ENCODE measurements at places on chromosomes 13 and 19.

- DNase-seq: no peak
Measured at GRCh38 chr13:31207661-31208552, 8.1 kb downstream of the B3GLCT start.

GRCh38 chr13:42795666-42796065 is 14.3 kb downstream of the FAM216B start:
- DNase-seq: no peak

DNA sequence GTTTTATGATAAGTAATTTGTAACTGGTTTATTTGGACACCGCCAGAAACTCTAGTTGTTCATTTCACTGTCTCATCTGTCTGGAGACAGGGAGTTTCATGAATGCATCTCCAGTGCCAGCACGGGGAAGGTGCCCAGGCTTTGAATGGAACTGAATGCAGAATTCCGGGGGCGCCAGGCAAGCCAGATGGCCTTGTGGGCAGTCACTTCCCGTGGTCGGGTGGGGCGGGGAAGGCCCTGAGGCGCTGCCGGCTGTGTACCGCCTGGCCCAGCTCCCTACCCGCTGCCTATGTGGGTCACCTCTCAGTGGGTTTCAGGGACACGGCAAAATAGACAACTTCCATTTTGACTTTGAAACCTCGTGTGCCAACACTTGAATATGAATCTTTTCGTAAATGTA is 28.8 kb upstream of the MCF2L start:
- DNase-seq: no peak

GRCh38 chr13:70668983-70669382 is 560.7 kb upstream of the KLHL1 start:
- no peak for DNase-seq

GRCh38 chr19:6078068-6078467 is 32.2 kb downstream of the RFX2 start:
- no peak for DNase-seq

DNA sequence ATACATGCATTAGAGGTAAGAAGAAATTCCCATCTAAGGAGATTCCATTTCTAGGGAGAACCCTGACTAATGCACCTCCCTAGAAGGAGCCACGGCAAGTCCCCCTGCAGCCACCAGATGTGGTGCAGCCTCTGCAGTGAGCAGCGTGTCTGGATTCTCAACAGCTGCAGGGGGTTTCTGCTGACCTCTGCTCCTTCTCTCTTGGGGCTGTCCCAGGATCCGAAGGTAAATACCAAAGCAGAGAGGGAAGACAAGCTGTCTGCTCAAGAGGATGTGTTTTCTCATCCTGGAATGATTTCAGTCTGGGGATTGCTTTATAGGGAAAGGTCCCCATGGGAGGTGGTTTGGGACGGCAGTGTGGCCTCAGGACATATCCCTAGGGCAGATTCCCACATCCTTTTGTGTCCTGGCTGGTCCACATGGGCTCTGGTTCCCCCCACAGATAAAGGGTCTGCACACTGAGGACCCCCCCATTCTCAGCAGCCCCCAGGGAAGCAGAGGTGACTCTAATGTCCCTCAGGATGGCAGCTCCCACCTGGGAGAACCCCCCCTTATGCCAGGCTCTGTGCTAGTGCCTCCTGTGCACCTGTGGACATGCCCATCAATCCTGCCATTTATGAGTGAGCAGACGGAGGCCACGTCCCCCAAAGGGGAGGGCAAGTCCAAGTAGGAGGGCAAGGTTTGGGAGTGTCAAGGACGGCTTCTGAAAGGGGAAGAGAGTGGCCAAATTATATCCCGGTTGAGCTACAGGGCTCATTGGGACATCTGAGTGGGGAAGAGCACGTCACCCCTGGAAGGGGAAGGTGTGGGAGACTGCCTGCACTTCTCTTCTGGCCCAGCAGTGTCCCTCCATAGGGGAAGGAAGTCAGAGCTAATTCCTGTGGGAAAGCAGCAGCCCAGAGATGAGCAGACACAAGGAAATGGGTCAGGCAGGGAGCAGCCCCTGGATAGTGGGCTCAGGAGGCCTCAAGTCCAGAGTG is 10.2 kb upstream of the OR10H5 start:
- DNase-seq: no peak

GRCh38 chr13:79442706-79443105 is 36.7 kb upstream of the RBM26 start:
- DNase-seq: no peak

- DNase-seq: no peak
Measured at GRCh38 chr13:29577136-29578051, 18.1 kb downstream of the SLC7A1 start.

- no peak for DNase-seq
Measured at GRCh38 chr19:7373862-7374261, 25.1 kb downstream of the ARHGEF18 start.

- no peak for DNase-seq
Measured at GRCh38 chr13:111178402-111178801, 63.3 kb downstream of the ARHGEF7 start.

GRCh38 chr13:95275322-95276036 is 25.8 kb downstream of the ABCC4 start:
- no peak for DNase-seq

DNA sequence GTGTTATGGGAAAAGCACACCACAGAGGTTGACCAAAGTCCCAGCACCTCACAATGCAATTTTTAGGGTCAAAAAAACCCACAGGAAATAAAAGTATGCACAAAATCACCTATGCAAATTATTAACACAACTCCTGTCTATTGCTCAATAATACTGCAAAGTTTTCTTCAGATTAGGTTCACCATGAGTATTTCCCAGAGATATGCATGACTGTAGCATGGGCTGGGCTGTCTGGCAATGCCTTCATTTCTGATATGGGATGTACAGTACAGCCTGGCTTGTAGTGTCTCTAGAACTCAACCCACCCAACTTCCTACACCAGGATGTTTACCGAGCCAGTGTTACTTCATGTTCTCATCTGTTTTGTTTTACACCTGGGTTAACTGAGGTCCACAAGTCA is 698.7 kb upstream of the ARGLU1 start:
- DNase-seq: no peak

DNA sequence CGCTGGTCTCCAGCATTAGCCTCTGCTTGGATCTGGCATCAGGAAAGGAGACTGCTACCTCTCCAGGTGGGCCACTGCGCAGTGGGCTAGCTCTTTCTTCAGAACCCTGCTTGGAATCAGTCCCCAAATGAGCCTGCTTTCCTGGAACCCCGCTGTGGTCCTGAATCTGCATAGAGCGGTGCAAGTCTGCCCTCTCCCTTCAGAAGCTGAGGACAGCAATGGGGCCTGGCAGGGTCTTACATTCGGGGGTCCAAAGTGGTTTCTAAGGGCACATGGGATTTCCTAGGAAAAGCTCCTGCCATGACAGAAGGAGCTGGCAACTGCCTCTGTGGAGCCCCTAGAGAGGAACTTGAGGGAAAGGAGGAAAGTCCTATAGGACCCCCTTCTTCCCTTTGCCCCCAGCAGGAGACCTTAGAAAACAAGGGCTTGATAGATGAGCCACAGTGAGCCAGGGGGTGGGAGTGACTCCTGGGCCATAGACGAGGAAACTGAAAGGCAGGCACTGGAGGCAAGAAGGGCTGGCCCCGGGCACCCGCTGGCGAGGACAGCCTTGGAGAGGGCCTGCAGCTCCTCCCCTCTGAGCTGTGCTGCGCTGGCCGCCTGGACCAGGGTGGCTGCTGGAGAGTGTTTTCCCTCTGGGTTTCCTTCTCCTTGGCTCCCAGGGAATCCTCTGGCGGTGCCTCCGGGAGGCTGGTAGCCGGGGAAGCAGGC is 1.4 kb upstream of the VSTM2B start:
- DNase-seq: no peak

GRCh38 chr19:13629687-13630357 is 123.5 kb upstream of the CACNA1A start:
- DNase-seq: no peak

DNA sequence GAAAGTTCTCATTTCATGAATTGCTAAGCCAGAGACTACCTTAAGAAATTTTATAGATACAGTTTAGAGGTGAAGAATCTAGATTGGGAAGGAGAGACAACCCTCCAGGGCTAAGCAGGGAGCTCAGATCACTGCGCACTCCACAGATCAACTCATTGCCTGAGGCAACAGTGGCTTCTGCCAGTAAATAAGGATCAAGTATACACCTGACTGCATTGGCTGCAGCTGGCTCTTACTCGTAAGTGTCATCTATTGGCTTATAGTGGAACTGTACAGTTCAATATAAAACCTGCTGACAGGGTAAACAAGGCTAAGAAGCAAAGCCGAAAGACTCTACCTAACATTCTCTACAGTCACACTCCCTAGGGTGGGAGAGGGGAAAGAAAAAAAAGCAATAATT is 18.0 kb upstream of the C1QTNF9B start:
- no peak for DNase-seq

GRCh38 chr13:29434217-29434945 is 161.1 kb downstream of the SLC7A1 start:
- no peak for DNase-seq

DNA sequence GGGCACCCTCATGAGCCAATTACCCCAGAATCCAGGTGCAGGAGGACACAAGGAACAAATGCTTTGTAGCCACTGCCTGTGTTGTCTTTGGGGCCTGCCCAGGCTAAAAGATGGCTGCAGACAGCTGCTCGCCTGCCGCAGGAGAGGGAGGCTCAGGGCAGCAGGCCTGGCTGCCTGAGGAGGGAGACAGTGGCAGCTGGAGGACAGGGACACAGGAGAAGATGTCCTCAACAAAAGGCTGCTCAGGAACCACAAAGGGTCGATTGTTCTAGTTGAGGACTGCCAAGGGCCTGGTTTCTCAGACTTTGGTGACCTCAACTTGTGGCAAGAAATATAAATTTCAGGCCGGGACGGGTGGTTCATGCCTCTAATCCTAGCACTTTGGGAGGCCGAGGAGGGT is 7.6 kb downstream of the SIRT2 start:
- DNase-seq: no peak

DNA sequence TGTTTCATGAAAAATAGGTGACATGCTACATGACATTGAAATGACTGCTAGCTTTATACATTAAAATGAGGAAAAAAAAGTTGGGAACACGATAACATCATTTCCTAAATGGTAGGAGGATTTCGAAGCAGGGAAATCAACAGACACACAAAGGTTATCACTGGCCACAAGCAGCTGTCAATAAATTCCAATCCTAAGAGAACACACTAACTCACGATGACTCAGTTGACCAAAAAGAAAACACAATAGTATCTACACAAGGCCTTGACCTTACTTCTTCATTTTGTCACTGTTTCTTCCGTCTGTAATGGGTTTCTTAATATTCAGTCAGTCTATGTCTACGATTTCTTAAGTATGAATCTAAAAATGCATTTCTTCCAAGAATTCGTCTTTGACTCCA is 36.5 kb downstream of the STARD13 start:
- DNase-seq: no peak

GRCh38 chr13:81762449-81762848 is 1421.5 kb upstream of the SPRY2 start:
- no peak for DNase-seq

DNA sequence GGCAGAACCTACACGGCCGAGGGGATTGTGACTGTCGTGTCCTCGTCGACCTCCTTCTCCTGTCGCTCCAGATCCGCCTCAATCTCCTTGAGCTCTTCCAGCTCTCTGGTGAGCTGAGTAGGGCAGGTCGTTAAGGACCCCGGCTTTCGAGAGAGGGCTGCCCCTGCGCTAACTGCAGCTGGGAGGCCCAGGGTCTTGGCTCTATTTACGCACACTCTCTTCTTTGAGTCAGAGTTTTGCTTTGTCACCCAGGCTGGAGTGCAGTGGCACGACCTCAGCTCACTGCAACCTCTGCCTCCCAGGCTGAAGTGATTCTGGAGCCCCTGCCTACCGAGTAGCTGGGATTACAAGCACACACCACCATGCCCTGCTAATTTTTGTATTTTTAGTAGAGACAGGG is 7.6 kb downstream of the SPC24 start:
- no peak for DNase-seq

GRCh38 chr13:35714121-35714520 is 237.6 kb upstream of the MAB21L1 start:
- no peak for DNase-seq

DNA sequence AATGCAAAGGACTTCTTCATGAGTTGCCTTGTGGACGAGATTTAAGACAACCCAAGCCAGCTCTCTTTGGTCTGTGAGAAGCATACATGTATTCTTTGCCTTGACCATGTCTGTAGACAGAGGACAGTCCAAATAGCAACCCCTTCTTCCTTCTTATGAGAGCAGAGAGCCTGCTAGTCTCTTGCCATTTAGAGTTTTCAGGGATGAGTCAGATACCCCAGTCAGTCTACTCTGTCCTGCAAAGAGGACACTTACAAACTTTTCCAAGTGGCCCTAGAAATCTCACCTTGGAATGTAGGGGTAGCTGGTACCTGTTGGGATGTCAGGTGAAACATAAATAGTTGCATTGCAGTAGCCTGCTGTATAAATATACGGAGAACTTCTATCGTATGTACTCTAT is 36.7 kb downstream of the DNAJC3 start:
- no peak for DNase-seq

DNA sequence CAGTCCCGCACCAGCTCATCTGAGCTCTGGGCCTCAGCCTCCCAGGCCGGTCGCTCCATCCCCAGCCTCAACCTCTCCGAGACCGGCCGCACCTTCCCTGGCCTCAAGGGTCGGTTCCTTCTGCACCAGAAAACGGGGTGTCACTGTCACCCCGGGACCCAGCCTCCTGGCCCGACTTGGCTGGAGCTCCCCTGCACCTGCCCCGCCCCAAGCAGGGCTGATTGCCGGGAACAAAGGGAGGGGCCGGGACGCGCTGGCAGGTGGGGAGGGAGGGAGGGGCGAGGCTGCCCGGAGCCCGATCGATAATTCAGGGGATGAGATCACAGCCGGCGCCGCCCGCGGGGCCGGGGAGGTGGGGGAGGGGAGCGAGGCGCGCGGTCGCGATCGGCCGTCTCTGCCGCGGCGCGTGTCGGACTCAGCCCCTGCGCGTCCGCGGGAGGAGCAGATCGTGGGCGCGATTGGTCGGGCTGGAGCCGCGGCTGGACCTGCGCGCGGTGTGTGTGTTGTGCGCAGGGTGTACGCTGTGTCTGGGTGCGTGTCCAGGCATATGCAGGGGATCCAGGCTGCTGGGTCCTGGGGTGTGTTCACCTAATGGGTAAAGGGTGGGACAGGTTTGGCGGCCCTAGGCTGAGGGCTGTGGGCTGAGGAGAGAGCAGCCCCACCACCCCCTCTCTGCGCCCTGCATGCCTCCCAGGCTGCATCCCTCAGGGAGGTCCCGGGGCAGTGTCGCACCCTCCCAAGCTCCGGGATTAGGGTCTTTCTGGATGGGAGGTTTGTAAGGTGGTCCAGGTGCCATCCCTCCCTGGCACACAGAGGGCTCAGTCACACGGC is 1.1 kb upstream of the SHC2 start:
- no peak for DNase-seq

- no peak for DNase-seq
Measured at GRCh38 chr13:44212633-44213396, 160.8 kb upstream of the SERP2 start.

DNA sequence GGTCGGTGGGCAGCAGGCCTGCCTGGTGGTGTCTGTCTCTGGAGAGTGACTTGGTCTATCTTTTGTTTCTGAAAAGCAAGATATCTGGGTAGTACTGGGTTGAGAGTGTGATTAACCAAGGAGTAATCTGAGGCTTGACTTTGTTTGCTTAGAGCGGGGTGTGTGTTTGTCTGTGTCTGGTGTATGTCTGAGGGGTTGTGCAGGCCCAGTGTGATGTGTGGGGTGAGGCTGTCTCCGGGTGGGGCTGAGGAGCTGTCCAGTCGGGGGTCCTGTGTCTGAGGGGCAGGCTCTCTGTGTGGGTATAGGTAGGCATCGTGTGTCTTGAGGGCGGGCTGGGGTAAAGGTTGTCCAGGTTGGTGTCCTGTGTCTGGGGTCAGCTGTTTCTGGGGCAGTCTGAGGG is 11.1 kb upstream of the TIMM50 start:
- DNase-seq: no peak
